Fibroblast of villous mesenchyme (primary cell): ENCODE measurements at places on chromosomes 4 and X. TPM values are rescaled to one million over a fixed set of nuclear protein-coding genes. Genes with fewer than 3 reads are reported as not detected.
A peak's percentile ranks its signal among the peaks of the same experiment; 100 is the strongest.

DNA sequence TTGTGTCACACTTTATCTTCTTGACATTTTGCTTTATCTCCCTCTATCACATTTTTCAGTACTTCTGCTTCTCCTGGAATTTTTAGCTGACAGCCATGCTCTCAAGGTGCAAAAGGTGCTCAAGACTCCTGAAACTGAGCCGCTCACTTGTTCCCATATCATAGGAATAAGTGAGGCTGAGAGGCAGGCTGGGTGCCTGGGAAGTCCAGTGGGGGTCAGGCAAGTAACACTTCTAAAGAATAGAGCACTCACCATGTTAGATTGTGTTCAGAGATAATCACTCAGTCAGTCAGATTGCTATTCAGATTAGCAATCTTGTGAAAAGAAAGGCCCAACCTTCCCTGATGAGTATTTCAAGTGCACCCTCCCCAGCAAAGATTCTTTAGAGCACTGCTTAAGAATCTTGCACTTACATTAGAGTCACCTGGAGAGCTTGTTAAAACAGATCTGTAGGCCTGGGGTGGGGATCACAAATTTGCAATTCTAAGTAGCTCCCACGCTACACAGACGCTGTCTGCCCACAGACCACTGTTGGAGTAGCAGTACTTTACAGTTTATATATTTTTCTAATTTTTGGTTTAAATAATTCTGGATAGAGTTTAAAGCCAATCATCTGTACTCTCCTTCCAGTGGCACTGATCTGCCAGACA, 23.1 kb upstream of the LRAT start:
- DNase-seq: no peak

Gene PNMA5
- total RNA-seq: 0.64 TPM in 1 of 2 replicates, not detected in the other

GRCh38 chr4:99859618-99860017, 34.6 kb downstream of the LAMTOR3 start:
- no peak for DNase-seq

DNA sequence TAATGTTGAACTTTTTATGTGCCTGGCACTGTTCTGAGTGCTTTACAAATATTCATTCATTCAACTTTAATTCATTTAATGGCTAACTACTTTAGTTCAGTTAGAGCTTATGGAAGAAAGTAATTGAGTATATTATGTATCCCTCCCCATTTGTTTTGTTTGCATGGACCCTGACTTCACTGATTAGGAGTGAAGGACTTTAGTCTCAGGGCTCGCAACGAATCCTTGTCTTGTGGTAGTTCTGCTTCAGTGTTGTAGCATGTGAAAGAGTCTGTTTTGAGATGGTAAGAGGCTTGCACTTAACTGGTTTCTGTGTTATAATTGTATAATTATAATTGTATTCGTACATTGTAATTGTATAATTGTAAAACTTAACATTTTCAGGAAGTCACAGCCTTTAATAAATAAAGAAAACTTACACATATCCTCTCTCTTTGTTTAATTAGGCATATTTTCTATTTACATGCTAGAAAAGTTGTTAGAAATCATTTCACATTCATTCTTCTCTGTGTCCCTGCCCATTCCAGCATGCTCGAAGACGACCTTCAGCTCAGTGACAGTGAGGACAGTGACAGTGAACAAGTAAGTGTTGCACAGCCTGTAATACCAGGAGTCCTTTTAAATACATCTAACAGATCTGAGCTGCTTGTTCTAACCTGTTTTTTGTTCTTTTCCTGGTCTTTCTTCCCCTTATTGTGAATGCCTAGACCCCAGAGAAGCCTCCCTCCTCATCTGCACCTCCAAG, 115.1 kb downstream of the KLHL8 start:
- no peak for DNase-seq

Gene RTL3
- under 0.01 and 0.32 TPM in 2 replicates for total RNA-seq

DNA sequence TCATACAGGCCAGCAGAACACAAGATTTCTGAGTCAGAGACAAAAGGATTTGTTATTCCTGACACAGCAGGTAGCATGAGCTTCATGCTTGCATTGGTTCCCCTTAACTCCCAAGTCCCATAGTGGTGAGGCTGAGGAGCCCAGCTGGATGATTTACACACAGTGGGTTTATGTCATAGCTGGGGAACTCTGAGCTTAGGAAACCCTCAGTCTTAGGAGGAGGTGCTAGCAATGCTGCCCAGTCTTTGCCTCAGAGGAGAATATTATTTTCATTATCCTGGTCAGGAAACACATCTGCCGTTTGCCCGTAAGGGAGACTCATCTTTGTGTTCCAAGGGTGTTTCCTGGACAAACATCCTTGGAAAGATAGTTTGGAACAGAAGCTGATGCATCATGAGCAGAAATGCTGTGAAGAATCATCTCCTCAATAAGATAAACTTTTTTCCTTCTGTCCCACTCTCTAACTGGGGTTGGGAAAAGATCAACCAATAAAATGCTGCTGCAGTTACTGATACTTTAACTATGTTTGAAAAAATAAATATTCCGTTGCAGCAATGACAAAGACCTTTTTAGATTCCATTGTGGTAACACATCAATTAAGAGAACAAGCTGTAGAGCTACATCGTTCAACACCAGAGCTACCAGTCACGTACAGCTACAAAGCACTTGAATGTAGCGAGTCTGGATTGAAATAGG, 146.8 kb downstream of the DCLK2 start:
- peak; percentile 92 for DNase-seq

DNA sequence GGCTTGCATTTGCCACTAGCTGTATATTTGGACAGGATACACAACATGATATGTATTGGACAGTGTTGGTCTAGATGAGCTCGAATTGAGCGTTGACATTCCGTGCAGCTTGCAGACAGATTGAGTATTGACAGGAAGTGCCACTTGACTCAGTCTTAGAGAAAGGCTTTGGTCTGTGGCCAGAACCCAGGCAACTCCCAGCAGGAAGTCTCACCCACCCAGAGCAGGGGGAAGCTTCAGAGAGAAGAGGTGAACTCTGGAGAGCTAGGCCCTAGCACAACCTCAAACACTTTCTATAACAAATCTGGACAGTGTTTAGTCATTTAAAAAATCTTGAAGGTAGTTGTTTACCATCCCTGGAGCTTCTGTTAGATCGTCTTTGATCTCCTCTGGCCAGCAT, 280.5 kb downstream of the FBXW7 start:
- DNase-seq: no peak

DNA sequence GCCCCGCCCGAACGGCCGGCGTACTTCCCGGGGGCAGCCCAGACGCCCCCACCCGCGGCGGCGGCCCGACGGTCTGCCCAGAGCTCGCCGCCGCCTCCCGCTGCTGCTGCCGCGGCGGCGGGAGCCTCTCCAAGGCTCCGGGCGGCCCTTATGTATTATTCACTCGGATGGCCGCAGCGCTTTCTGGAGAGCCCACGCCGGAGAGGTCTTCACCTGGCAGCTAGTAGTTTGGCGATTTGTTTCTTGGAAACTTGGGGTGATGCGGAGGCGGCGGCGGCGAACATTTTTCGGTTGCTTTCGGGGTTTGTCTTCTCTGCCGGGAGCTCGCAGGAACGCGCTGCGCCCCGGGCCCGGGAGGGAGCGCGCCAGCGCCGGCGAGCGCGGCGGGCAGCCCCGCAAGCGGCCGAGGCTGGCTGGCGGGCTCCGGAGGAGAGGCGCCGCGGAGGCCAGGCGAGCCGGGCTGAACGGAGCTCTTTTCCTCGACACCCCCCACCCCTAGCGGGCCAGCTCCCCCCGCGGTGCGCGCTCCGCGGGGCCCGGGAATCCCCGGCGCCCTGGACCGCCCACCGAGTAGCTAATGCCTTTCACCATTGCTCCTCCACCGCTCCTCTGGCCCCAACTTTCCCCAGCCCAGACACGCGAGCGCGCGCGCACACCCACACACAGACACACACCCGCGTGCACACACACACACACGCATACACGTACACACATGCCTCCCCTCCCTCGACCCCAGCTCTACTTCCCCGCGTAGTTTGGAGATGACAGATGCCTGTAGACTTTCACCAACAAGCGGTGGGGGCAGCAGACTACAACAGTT, 113.5 kb downstream of the DHX15 start:
- DNase-seq: peak; percentile 36

Gene ATP6AP2
- total RNA-seq: 75.7 and 94.6 TPM in 2 replicates

GRCh38 chr4:145788755-145789154, 108.8 kb downstream of the C4orf51 start:
- DNase-seq: no peak

Gene TECRL
- not detected in 2 replicates for total RNA-seq

GRCh38 chr4:155914782-155915181, 11.3 kb downstream of the TDO2 start:
- no peak for DNase-seq

DNA sequence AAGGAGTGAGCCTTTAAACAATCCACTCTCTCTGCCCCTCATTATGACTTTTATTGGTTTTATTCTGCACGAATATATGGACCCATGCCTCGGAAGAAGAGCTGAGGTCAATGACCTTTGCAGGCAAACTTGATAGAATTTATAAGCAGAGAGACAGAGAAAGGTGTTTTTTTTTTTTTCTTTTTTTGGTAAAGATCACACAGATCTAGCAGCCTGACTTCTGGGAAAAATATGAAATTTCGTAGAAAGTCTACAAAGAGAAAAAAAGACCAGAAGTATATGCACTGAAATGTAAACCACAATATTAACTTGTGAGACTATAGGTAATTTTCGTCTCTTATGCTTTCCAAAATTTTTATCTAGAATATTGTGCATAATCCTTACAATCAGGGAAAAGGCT, 61.6 kb downstream of the LEF1 start:
- no peak for DNase-seq

Gene AMTN
- total RNA-seq: not detected in 2 replicates

DNA sequence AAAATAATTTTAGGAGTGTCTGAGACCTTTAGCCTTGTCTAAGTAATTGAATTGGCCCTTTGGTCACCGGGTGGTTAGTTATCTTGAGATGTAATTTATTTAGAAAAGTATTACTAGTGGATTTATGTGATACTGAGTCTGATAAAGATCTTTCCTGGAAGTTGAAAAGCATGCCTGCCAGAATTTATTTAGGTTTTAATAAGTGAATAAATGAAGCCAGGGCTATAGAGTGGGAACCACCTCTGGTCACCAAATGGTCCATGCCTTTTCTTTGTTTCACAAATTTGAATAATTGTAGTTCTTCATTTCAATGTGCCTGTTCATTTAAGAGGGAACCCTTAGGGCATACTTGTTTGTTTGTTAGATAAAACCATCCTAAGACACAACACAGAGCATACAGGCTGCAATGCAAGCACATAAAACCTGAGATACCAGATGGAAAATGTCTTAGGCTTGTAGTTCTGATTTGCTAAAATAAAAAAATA, 627.8 kb downstream of the ADGRL3 start:
- DNase-seq: no peak
